Panc1 (cell line): ENCODE measurements at places on chromosomes 1 and 21.

- no peaks in the 10 kb centered on the region for H3K27me3 ChIP-seq
- no peak overlapping the region for H3K4me3 ChIP-seq
- no peak overlapping the region for H3K27ac ChIP-seq
- no peaks in the 10 kb centered on the region for H3K4me1 ChIP-seq
- H3K36me3 ChIP-seq = no peaks in the 10 kb centered on the region
Observed at GRCh38 chr1:208604295-208604694, 360.1 kb upstream of the PLXNA2 start.

- no peaks in the 10 kb centered on the region for H3K4me1 ChIP-seq
- no peak for DNase-seq
- H3K27me3 ChIP-seq = no peaks in the 10 kb centered on the region
- H3K27ac ChIP-seq = no peak overlapping the region
- H3K4me3 ChIP-seq = no peak overlapping the region
Observed at GRCh38 chr1:185080422-185080821, 35.1 kb downstream of the RNF2 start.

DNA sequence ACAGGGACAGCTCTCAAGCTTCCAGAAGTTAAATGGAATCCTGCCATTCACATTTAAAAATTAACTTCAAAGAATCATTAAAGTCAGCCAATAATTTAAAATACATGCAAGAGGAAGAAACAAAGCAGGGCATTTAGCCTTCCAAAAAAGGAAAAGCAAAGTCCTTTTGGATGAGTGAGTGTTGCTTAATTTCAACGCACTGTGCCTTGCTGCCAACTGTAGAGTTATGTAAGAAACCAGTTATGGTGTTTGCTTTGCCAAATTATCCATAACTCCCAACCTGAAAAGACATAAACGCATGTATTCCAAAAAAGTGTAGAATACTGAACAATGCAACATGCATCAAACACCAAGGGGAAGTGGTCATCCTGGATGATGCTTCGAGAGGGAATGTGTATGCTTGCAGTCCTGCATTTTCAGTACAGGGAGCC, 16.1 kb upstream of the KCNE1 start:
- DNase-seq = no peak
- H3K4me1 ChIP-seq = peaks cover 10% of the 10 kb centered on the region
- H3K27me3 ChIP-seq = no peaks in the 10 kb centered on the region
- H3K27ac ChIP-seq = no peak overlapping the region

DNA sequence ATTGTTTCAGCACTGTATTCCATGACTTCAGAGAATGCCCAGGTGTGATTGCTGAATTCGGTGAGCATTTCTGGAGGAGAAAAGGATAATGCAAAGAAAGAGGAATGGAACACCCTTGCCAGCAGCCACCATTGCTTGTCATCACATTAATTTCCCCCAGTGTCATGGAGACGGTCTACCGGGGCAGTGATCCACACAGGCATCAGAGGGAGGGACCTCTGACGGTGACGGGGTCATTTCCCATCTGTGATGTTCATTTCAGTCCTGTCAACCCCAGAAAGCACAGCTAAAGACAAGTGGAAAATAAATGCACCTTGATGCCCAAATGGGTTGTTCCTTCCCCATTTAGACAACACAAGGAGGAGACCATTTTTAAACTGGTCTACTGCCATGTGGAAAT, 376.4 kb downstream of the PCP4 start:
- H3K4me3 ChIP-seq = no peak overlapping the region
- H3K36me3 ChIP-seq = no peaks in the 10 kb centered on the region
- no peak overlapping the region for H3K27ac ChIP-seq
- no peaks in the 10 kb centered on the region for H3K4me1 ChIP-seq
- DNase-seq = no peak

- H3K36me3 ChIP-seq = no peaks in the 10 kb centered on the region
- H3K4me3 ChIP-seq = no peak overlapping the region
- H3K27me3 ChIP-seq = peaks cover 3% of the 10 kb centered on the region; the same call in 1 of the 2 replicates
- DNase-seq = no peak
- no peak overlapping the region for H3K27ac ChIP-seq
Observed at GRCh38 chr1:36961062-36961615, 73.2 kb downstream of the GRIK3 start.

DNA sequence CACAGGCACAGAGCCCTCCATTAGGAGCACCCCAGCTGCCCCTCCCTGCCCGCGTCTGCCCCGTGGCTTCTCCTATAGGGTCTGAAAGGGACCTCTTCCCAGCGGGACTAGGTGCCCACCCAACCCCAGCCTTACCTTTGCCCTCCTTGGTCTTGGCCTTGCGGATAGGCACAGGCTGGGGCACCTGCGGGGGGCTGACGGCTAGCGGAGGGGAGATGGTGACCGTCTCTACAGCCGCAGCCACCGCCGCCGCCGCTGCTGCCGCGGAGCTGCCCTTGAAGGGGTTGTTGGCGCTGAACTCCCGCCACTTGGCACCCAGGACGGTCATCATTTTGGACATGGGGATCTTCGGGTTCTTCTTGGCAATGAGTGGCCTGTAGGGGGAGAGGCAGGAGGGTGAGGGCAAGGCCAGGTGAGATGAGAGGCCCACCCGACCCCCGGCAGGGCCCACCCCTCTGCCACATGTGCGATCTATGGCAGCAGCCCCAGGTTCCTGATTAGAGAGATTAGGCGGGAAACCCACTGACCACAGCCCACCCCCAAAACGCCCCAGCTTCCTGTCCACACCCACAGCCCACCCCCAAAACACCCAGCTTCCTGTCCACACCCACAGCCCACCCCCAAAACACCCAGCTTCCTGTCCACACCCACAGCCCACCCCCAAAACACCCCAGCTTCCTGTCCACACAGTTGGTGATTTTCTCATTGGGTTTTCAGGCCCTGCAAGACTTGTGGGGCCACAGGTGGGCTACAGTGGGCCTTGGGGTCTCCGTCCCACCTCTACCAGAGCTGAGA, 25.4 kb downstream of the CHD5 start:
- no peak overlapping the region; the same call in 1 of the 2 replicates for H3K27ac ChIP-seq
- H3K4me1 ChIP-seq = peaks cover 23% of the 10 kb centered on the region
- no peaks in the 10 kb centered on the region for H3K27me3 ChIP-seq
- no peaks in the 10 kb centered on the region for H3K36me3 ChIP-seq

DNA sequence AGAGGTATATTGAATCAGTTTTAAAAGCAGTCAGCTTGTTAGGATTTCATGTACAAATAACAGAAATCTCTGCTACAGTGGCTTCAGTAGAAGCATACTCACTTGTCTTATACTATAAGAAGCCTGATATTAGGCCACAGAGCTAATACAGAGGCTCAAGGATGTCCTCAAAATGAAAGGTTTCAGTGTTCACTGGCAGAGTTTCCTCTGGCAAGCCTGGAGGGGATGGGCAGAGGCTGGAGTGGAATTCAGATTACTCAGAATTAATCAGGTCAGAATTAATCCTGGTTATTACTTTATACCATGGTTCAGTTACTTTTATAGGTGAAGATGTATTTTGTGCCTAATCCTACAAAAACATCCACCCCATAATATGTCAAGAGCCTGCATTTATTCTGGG, 520.5 kb downstream of the USP25 start:
- H3K36me3 ChIP-seq = no peaks in the 10 kb centered on the region
- no peaks in the 10 kb centered on the region for H3K4me1 ChIP-seq
- no peak for DNase-seq
- H3K27me3 ChIP-seq = no peaks in the 10 kb centered on the region
- H3K4me3 ChIP-seq = no peak overlapping the region
- H3K27ac ChIP-seq = no peak overlapping the region

GRCh38 chr1:199937661-199938060, 89.8 kb upstream of the NR5A2 start:
- no peaks in the 10 kb centered on the region for H3K4me1 ChIP-seq
- H3K4me3 ChIP-seq = no peak overlapping the region
- no peaks in the 10 kb centered on the region for H3K27me3 ChIP-seq
- no peak overlapping the region for H3K27ac ChIP-seq
- DNase-seq = no peak

- no peak overlapping the region for H3K27ac ChIP-seq
- no peaks in the 10 kb centered on the region for H3K4me1 ChIP-seq
- H3K27me3 ChIP-seq = no peaks in the 10 kb centered on the region
- no peaks in the 10 kb centered on the region for H3K36me3 ChIP-seq
- no peak overlapping the region for H3K4me3 ChIP-seq
Observed at GRCh38 chr1:206955476-206956451, 9.5 kb upstream of the PIGR start.

DNA sequence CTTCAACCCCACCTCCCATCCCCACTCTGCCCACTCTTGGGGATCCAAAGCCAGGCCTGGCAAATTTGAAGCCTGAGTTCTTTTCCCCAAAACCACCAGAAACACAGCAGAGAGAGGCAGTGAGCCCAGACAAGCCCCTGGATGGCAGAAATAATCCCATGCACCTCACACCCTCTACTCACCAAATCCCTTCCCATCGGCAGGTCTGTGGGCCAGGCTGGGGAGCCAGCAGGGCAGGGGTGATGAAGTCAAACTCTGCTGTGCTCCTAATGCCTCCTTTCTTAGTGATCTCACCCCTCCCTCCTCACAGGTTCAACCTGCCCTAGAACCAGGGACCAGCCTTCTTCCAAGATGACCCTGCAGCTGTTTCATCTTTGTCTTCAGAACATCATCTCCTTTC, 72.4 kb downstream of the GLIS1 start:
- no peaks in the 10 kb centered on the region for H3K36me3 ChIP-seq
- no peaks in the 10 kb centered on the region for H3K27me3 ChIP-seq
- H3K27ac ChIP-seq = no peak overlapping the region
- no peak for DNase-seq

- H3K27ac ChIP-seq = no peak overlapping the region
- H3K4me1 ChIP-seq = no peaks in the 10 kb centered on the region; the same call in 1 of the 2 replicates
- DNase-seq = no peak
- H3K4me3 ChIP-seq = no peak overlapping the region
Observed at GRCh38 chr1:201941420-201942128, 4.8 kb downstream of the LMOD1 start.

DNA sequence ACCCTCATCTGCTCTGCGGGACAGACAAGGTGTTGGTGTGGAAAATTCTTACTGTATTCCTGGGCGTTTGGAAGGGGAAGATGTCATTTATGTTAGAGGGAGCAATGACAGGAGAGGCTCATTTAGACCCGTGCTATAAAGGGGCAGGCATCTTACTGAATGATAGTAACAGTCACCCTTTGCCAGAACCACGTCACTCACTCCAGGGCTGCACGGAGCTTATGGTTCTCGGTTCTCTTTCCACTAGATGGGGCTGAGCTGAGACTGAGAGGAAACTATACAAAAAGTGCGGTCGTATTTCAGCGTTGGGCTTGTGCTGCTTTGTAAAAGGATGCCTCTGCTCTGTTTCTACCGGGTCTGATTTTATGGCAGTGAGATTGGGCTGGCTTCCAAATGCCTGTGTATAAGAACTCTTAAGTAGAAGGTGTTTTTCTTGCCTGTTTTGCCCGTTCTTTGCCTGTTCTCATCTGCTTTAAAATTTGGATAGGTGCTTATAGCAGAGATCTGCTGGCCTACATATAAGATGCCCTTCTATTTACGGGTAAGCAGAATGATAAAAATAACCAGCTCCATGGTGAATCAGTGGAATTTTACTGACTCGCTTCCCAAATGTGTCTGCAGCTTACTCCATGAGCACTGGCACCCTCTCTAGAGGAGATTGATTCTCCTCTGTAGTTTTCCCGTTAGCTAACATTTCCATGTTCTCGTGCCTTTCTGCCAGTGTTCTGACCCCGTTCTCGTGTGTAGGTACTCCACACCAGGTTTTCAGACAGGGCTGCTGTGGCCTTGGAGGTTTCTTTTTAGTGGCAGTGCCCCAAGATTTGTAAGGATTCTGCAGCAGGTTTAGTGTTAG, 55.9 kb downstream of the MRPS6 start:
- no peaks in the 10 kb centered on the region for H3K27me3 ChIP-seq
- no peak for DNase-seq
- H3K36me3 ChIP-seq = no peaks in the 10 kb centered on the region
- peak overlapping the region; percentile 71 for H3K27ac ChIP-seq
- no peak overlapping the region for H3K4me3 ChIP-seq

DNA sequence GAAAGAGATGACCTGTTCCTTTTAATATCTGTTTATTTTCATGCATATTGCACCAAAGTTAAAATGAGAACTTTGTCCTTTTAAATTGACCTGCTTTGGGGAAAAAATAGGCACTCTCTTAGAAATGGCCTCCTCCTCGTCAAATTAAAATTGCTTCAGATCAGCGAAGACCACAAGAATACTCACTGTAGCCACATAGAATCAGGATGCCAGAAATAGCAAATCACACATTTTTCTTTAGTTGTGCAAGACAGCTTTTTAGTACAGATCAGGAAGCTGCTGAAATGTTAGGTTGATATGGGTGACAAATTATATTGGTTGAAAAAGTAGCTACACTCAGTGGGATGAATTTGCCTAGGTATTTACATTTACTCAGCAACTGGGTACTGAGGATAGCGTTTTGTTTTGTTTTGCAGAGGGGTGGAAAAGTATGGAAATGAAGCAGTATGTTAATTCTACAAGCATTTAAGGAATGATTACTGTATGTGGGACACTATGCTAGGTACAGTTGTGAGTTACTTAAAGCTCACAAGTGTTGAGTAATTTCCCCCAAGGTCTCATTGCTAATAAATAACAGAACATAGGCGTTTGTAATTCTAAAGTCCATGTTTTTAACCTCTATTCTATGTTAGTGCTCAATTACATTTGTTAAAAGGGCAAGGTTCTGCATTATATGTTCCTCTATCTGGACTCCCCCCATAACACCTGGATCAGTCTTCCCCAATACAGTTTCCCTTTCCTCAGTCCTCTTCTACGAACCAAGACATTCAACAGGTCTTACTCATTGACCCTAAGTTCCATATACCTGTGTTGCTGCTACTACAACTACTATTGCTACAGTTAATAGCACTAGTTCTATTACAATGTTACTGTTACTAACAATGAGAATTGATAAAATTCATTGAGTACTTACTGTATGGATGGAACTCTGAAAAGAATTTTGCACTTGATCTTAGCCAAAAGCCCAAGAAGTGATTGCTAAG, 99.4 kb upstream of the S1PR1 start:
- DNase-seq = no peak
- no peaks in the 10 kb centered on the region for H3K27me3 ChIP-seq
- no peak overlapping the region for H3K4me3 ChIP-seq
- no peak overlapping the region for H3K27ac ChIP-seq
- no peaks in the 10 kb centered on the region for H3K4me1 ChIP-seq
- no peaks in the 10 kb centered on the region for H3K36me3 ChIP-seq

DNA sequence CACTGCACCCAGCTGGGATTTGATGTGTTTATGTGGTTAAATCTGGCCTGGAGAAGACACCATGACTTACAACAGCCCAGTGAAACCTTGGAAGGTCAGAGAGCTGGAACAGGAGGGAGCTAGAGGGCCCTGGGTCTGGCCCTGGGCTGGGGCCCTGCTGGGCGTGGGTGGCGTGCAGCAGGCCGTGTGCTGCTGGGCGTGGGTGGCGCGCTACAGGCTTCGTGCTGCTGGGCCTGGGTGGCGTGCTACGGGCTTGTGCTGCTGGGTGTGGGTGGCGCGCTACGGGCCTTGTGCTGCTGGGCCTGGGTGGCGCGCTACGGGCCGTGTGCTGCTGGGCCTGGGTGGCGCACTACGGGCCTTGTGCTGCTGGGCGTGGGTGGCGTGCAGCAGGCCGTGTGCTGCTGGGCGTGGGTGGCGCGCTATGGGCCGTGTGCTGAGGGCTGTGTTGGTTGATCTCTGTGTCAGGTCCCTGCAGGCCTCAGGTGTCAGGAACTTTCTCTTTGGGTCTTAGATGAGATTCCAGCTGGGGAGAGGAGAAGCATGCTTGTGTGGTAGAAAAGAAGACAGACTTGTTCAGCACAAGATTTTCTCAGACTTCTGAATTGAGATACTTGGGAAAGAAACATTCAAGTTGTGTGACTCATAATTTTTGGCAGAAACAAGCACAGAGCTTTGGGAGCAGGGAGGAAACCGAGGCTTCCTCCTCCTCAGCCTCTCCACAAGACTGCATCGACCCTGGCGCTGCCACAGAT, 66.0 kb downstream of the COL18A1 start:
- H3K27ac ChIP-seq = peak overlapping the region; percentile 90
- H3K4me1 ChIP-seq = peaks cover 57% of the 10 kb centered on the region
- peaks cover 3% of the 10 kb centered on the region for H3K36me3 ChIP-seq
- no peaks in the 10 kb centered on the region for H3K27me3 ChIP-seq
- H3K4me3 ChIP-seq = no peak overlapping the region
- no peak for DNase-seq
